Uterus (tissue), 4 donors: ENCODE measurements at places on chromosomes 1 and 21. TPM values are rescaled to one million over a fixed set of nuclear protein-coding genes. Genes with fewer than 3 reads are reported as not detected.

- DNase-seq = no peak
These were observed 40.3 kb downstream of the ACP6 start for GRCh38 chr1:147630022-147630421.

DNA sequence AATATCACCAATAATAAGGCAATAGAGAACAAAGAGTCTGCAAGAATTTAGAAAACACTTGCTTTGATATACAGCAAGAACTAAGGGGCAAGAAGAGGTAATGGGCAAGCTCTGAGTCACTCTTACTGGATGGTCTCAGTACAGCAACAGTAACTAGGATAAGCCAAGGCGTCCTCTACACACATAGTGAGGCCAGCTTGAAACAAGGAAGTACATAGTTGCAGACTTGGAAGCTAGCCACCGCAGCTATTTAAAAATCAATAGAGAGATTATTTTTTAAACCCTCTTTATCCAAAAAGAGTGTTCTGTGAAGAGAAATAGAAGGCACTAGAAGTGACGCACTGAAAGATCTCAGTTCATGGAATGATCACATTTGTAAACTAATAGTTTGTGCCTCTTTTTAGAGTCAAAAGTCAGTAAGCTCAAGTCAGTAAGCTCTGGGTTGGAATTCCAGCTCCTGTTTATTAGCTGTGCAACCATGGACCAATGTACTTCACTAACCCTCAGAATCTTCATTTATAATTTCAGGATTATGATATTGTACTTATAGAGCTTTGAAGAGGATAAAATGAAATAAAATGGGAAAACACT, 118.6 kb downstream of the AKT3 start:
- no peak for DNase-seq

- no peak for DNase-seq
These were observed 20.9 kb upstream of the PLEKHG5 start for GRCh38 chr1:6512245-6512907.

DNA sequence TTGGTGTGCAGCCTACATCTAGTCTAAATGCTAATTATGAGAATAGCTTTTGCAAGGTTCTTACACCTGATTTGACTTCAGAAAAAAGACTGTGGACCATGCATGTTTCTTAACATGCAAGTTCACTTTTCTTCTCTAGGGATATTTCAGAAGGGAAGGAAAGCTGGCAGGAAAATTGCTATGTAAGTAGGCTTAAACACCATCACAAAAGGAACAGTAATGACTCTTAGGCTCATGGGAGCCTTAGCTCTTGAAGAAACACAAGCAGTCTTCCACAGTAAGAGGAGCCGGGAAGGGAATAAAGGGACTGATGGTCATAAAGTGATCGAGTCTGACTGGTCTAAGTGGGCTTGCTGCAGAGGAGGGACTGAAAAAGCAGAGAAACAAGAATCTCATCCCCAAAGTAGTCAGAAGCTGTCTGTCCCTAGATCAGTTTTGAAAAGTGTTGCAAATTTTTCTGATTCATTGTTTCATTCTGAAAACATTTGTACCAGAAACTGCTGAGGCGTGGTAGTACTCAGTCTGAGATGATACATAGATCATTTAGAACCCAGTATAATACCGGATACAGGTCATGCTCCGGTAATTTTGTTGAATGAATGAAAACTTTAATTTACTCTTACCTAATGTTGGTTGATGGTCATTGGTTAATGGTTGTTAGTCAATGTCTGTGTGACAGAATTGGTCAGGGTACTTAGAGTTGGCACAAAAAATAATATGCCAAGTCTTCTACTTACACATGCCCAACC, 40.9 kb downstream of the SMYD2 start:
- no peak for DNase-seq

The FCGR3A gene
- total RNA-seq = 11.1 TPM

DNA sequence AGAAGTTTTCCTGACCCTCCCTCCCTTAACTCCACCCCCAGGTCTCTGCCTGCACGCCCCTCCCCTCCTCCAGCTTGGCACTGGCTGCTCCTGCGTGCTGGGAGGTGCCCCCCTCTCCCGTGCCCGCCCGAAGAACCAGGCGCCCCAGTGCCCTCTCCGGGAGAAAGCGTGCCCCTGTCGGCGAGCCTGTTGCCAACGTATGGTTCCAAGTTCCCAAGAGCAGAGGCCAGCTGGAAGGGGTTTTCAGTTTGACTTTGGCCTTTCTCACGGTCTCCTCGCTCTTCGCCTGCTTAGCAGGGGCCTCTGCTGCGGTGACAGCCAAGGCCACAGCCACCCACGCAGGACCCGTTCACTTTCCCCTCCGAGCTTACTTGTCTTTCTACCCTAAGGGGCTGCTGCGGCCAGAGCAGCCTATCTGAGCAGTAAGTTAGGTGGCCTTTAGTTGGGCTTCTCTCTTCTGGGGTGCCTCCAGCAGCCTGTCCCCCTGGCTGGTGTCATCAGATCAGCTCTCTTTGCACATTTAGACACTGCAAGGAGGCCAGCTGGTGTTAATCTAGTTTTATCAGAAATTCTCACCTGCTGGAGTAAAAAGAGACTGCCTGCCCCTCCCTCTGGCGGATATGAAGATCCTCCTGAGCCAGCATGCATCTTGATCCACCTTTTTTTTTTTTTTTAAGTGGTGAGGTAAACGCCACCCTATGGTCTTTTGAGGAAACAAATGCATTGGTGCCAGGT, 1.5 kb downstream of the STUM start:
- peak; percentile 60 for DNase-seq

- peak; percentile 28 for DNase-seq
These were observed 21.0 kb upstream of the CXADR start for GRCh38 chr21:17491716-17492414.

The RXRG gene
- 3.2 TPM for total RNA-seq

- peak; percentile 95 for DNase-seq
These were observed 271.6 kb downstream of the TM2D1 start for GRCh38 chr1:61453111-61453961.

DNA sequence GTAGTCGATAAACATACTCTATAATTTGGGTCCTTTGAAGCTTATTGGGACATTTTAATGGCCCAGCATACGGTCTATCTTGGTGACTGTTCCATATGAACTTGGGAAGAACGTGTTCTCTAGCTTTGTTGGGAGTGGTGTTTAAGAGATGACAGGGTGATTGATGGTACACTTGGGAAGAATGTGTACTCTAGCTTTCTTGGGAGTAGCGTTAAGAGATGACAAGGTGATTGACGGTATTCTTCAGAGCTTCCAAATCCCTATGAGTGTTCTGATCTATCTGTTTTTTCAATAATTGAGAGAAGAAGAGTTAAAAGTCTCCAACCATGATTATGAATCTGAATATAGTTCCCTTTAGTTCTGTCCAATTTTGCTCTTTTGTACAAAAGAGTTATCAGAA, 9.4 kb downstream of the NPHP4 start:
- DNase-seq = no peak

DNA sequence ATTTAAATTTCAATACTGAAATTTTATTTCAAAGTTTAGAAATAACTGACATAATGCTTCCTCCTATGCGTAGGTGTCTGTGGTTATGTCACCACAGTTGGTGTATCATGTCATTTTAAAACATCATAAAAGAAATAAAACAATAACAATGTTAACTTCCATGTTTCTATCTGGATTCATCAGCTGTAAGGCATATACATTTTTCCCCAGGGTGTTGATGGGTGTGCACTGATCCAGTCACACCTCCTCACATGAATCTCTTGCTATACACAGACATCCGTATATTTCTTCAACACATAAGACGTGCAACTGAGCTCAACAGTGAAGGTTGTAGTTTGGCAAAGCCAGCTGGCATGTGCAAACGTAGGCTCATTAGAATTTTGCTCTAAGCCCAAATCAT, 6.2 kb downstream of the KCNA3 start:
- no peak for DNase-seq

DNA sequence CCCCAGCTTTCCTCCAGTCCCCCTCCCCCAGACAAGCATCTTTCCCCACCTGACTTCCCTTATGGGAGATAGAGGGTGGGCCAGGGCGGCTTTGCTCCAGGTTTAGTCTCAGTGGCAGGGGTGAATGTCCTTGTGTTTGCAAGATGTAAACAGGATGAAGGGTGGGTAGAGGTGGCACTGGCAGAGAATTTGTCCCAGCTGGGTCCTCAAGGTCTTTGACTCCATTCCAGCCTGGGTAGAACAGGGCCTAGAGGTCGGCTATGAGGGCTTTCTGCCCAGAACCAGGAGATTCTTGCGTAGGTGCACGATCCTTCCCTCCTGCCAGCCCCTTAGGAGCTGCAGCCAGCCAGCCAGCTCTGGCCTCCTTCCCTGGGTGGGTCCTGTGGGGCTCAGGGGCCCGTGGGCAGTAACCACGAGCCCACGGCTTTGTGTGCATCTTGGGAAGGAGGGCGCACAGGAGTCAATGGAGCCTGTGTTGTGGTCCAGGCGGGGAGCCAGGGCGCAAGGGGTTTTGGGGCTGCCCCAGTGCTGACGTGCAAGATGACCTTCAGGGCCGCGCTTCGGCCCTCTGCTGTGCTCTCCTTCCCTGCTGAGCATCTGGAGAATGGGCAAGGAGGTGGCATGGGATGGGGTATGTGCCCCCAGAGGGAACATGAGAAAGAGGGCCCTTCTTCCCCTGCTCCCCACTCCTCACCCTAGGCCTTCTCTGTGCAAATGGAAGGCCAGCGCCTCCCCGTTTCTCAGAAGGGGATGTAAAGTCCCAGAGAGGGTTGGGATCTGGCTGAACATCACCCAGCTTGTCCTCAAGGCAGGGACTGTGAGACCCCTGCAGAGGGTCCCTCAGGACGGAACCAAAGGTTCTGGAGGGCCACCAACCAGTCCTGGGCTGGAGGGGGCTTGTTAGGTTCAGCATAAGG, 15.7 kb downstream of the POU3F1 start:
- no peak for DNase-seq

The KRTAP10-6 gene
- not detected for total RNA-seq

DNA sequence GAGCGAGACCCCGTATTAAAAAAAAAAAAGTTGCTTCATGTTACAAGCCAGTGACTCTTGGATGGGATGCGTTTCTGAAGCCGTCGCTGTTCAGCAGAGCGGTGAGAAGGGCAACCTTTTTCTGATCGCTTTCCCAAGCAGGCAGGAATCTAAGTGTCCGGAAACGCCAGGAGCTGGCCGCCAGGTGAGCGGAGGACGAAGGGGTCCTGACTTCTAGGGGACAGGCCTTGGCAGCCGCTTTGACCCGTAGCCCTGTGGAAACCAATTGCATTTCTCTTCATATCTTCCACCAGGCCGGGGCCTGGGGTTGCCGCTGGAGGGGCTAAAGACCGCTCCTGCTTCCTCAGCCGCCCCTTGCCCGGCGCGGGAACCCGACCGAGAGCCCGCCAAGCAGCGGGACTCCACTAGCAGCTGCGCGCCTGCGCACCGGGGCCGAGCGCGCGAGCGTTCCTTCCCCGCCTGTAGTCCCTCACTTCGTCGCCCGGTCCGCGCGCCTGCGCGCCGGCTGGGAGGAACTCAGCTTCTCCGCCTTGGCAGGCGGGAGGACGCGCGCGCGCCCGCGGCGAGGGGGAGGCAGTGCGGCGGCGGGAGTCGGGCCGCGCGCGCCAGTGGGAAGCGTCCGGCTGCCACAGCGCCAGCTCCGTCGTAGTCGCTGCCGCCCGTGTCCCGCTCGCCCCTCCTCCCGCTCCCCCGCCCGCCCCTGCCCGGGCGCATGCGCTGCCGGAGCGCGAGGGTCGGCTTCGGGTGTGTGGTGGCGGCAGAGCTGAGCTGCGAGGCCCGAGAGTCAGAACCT, at the start of gene SPEN:
Gene SPEN, plus strand, starts transcription at position 608 of the 793 bp plus-strand sequence. CDS start 361 bp downstream, outside the sequence.
- DNase-seq = peak; percentile 98

GRCh38 chr1:245715970-245716369, 561.2 kb downstream of the KIF26B start:
- DNase-seq = no peak

DNA sequence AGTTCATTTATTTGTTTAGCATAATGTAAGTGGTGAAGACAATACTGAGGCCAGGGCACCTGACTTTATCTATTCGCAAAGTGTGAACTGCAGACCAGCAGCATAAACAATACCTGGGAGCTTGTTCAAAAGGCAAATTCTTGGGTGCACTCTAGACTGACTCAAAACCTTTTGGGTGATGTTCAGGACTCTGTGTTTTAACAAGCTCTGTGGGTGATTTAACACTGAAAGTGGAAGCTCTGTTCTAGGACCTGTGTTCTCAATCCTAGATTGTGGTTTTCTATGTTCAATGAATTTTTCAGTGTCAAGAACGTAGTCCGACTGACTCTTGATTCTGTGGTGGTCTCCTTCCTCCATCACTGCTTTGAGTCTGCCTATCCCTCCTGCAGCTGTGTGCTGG, 71.9 kb downstream of the GPR88 start:
- no peak for DNase-seq

The RGS18 gene
- total RNA-seq = 2.1 TPM

GRCh38 chr1:9294910-9295636, 2.4 kb downstream of the SPSB1 start:
- no peak for DNase-seq

GRCh38 chr1:64150729-64151230, 52.6 kb upstream of the UBE2U start:
- no peak for DNase-seq

- no peak for DNase-seq
These were observed 26.1 kb downstream of the SPRTN start for GRCh38 chr1:231364192-231364591.

The KRTAP19-3 gene
- total RNA-seq = not detected

GRCh38 chr1:217133958-217134856, 411.0 kb upstream of the ESRRG start:
- no peak for DNase-seq

The ELAPOR1 gene
- 4.6 TPM for total RNA-seq

GRCh38 chr1:235250430-235250829, 77.5 kb downstream of the ARID4B start:
- DNase-seq = no peak

DNA sequence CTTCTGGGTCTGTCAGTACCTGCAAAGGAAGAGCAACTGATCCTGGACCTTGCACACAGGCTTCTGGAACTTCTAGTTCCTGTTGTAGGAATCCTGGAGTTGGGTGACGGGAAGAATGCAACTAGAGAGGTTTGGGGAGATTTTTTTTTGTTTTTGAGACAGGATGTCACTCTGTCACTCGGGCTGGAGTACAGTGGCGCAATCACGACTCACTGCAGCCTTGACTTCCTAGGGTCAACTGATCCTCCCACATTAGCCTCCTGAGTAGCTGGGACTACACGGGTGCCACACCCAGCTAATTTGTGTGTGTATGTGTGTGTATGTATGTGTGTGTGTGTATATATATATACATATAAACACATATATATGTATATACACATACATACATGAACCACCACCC, 18.8 kb downstream of the ENTREP3 start:
- no peak for DNase-seq

GRCh38 chr1:225464851-225465792, 37.3 kb upstream of the LBR start:
- DNase-seq = no peak

The GBP1 gene
- total RNA-seq = 73.5 TPM

GRCh38 chr1:78142736-78143135, 97.0 kb downstream of the GIPC2 start:
- no peak for DNase-seq

DNA sequence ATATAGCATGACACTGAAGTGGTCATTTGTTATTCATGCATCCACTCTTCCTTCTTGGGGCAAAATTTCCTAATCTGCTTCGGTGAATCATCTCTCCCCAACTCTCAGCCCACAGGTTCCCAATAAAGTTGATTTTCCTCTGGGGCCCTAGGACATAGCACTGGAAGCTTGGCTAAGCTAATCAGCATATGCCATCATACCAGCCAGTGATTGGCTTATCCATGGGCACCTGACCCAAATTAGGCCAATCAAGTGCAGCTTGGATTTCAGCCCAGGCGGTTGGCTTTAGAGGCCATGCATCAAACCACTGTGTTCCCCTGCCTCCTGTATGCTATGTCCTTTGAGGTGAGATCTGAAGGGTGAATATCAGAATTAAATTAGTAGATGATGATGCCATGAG, 58.9 kb downstream of the C1orf94 start:
- DNase-seq = no peak
